ENCODE measurements at places on chromosomes 1 and 21.

- no peak for DNase-seq
Measured at GRCh38 chr1:231931146-231931545, 304.6 kb downstream of the DISC1 start.

GRCh38 chr1:245986404-245987218 is 520.5 kb downstream of the SMYD3 start:
- DNase-seq = no peak

- no peak for DNase-seq
Measured at GRCh38 chr1:47849005-47849521, 148.1 kb downstream of the TRABD2B start.

DNA sequence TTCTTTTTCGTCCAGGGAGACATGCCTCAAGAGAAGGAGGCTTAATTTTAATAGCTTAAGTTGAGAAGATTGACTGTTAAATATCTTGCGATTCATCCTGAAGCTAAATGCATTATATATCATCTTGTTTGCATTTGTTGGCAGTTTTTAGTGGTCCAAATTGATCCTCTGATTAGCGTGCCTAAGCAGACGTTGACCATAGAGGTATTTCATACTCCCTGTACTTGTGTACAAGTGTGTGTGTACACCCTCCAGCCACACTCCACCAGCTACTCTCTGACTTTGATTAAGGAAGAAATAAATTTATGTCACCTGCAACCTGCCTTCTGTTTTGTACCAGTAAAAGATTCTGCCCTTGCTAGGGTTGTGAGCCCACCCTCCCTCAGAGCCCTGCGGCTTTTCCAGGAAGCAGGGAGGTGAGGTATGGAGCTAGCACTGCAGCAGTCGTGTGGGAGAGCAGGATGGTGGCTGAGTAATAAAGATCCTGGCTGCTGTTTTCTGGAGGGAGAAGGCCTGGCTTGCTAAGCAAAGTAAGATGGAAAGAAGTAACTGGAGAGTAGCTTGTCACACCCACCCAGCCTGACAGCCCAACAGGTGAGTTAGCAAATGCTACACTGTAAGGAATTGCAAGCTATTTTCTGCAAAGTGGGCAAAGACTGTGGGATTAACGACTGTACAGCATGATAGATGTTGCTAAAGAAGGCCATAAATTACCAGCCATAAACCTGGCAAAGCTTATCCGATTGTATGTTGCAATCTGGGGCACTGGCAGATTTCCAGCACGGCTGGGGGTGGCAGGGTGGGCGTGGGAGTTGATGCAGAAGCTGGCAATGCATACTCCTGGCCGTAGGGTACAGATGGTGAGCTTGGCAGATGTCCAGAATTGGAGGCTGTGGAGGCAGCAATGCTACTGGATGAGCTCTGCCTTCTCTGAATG is 170.2 kb downstream of the TNR start:
- DNase-seq = no peak

GRCh38 chr1:4894566-4894965 is 240.2 kb downstream of the AJAP1 start:
- no peak for DNase-seq

- DNase-seq = peak; percentile 17
Measured at GRCh38 chr1:165114022-165114888, 242.3 kb downstream of the LMX1A start.

DNA sequence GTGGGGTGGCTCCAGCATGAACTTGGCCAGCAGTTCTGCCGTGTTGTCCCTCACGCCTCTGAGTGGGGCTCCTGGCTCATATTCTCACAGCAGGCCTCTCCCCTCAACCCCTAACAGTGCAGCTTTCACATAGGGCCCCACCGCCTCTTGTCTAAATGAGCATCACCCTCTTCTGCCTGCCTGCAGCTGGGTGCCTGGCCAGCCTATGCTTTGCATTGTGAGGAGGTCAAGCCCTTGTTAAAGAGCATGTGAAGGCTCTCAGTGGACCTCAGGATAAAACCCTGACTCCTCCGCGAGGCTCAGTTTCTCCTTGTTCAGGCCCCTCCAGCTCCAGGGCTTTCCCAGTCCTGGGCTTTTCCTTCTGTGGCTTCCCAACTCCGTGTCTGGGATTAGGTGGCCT is 34.8 kb downstream of the CRYAA start:
- DNase-seq = no peak

DNA sequence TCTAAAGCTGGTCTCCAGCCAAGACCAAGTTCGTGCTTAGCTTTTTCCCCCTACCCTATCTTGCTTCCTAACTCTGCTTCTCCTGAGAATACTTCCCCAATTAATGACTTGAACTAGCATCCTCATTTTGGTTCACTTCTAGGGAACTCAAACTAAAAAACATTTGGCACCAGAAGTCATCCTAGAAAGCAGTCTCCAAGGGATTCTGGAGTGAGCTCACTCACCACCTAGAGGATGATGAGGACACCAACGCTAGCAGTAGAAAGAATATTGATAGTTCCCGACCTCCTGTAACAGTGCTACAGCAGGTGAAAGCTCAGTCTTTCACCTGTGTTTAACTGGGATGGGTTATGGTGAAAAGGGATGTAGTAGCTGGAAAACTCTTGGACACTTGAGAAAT is 4.7 kb upstream of the PSMB2 start:
- DNase-seq = no peak

- no peak for DNase-seq
Measured at GRCh38 chr1:213936571-213936970, 51.2 kb upstream of the PROX1 start.

DNA sequence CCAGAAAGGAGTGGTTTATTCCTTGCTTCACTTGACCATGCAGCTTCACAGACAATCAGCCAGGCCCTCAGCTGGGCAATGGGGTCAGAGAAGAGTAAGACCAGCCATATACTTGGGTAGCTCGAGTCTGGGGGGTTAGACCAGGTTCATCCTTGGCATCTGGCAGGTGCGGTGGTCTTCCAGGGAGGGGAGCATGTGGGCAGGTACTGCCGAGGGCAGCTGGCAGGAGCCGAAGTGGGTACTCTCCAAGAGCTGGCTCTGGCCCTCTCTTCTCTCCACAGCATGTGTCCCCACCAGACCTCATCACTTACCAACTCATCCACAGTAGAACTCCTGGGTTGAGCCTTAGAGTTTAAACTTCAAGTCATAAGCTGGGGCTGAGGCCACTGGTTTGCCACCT is 156.8 kb downstream of the FOXD2 start:
- no peak for DNase-seq

GRCh38 chr1:243726806-243727502 is 123.1 kb downstream of the AKT3 start:
- DNase-seq = no peak

GRCh38 chr1:53120659-53121058 is 21.8 kb downstream of the SLC1A7 start:
- no peak for DNase-seq

DNA sequence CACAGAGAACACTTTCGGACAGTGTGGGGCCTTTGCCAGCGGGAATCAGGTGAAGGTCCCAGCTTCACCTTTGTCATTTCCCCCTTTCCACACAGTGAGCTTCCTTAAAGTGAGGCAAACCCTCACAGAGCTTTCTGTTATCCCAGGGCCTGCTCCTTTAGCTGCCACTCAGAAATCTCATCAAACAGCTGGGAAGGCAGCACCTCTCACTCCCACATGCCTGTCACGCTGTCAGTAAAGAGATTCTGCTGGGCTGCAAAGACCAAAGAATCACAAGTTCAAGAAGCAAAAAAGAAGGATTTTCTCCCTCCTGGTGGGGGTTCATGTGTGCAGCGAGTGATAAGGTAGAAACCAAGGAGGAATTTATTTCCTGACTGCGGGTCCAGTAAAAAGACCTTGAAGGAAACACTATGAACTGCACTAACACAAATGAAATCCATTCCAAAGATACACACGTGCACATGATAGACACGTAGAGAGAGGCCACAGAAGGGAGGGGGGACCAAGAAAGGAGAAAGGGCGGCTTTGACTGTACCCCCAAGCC is 44.0 kb downstream of the HTR6 start:
- no peak for DNase-seq

DNA sequence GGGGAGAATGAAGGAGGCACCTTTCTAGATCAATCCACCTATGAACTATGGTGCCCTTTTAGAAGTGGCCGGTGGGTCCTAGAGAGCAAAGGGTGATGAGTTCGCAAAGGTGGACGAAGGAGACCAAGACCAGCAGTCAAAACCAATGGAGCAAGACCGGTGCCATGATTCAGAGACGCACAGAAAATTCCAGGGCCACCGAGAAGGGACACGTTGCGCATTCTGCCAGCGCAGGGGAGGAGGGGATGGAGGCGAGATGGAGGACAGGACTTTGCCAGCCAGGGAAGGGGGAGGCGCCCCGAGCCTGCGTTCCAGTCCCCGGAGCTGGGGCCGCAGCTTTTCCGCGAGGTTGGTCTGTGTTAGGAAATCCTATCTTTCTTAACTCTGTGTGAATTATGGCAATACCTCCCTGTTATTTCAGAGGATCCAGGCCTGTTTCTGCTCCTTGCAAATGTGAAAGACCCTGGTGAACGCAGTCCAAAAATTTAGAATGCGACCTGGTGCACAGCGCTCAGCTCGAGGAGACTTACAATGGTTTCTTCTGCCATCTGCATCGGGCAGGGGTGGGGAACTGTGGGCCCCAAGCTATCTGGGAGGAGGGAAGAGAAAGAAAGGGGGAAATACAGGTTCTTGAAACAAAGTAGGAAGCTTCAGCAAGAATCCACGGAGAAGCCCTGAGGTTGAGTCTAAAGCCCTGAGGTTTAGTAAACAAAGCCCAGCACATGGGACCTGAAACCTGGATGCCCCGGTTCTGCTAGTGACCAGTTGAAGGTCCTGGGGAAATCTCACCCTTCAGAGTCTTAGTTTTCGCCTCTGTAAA is 129.4 kb downstream of the MRPS6 start:
- DNase-seq = no peak

DNA sequence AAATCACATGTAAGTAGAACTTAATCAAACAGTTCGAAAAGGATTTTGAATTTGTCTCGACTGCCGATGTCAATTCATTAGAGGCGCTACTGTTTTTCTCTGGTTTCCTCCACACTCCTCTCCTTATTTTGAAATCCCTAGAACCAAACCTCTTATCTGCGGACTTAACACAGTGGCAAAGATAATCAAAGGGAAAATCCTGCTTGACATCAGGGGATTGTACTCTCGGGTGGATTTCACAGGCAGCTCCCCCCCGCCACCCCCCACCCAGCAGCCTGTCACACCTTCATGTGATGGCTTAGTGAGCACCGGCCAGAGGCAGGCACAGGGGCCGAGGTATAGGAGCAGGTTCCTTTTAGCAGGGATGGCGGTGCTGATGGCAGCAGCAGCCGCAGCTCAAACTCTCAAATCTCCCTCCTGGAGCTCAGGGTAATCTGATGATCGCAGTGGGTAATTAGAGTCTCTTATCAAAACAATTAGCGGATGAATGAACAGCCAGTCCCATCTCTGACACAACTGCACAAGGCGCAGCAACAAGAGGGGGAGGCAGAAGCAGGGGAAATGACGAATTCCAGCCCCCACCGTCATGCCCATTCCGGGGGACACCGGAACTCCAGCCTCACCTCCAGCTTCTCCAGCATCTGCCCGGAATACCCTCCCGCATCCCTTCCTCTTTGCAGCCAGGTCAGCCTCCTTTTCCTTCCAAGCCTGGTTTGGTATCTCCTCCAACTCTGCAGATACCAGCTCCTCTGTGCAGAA is 80.3 kb downstream of the SSBP3 start:
- no peak for DNase-seq

GRCh38 chr1:14949270-14949835 is 204.2 kb upstream of the TMEM51 start:
- DNase-seq = no peak

DNA sequence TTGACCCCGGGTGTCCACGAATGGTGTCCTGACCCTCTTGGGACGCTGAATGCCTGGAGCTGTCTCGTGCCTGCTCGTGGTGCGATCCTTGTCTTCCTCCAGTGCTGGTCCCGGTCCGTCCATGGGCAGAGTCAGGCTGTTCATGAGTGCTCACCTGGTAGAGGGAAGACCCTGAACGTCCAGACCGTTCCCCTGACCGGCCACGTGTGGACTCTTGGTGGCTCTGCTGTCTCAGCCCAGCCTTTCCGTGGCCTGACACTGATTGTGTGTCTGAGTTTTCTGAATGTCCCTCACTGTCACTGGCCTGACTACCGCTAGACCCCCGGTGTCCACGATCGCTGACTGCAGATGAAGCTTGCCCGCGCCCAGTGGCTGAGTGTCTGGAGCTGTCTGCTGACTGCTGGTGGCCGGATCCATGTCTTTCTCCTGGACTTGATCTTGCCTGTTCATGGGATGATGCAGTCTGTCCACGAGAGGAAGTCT is 11.7 kb downstream of the FLG start:
- DNase-seq = no peak

DNA sequence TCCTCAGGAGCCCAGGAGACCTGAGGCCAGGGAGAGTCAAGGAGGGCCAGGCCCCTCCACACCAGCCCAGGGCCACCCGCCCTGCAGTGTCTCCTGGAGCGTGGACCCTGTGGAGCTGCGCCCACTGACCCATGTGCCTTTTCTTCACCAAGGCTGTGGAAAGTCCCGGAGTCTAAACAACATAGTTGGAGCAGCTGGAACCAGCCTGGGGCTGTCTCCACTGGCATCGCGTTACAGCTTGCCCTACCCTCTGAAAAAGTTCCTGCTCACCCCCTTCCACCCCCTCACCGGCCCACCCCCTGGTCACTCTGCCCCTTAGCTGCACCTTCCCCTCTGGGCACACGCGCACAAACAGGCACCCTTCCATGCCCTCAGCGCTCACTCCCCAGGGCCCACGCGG is 18.3 kb downstream of the KCNC4 start:
- DNase-seq = no peak

DNA sequence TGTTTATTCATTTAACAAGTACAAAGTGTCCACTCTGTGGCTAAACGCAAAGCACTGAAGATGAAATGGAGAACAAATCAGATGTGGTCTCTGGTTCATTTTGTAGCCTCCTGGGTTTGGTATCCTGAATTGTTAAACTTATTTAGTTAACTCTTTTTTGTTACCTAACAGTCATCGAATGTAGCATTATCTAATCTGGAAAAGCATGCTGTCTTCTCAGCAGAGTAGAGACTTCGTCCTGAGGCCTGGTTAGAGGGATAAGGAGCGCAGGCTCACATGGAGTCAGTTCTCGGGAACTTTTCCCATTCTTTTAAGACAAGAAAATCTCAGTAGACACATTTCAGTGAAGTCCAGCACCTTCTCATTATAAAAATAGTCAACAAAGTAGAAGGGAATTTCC is 33.1 kb upstream of the SH3D21 start:
- DNase-seq = no peak

GRCh38 chr1:15004396-15004795 is 149.2 kb upstream of the TMEM51 start:
- DNase-seq = no peak

DNA sequence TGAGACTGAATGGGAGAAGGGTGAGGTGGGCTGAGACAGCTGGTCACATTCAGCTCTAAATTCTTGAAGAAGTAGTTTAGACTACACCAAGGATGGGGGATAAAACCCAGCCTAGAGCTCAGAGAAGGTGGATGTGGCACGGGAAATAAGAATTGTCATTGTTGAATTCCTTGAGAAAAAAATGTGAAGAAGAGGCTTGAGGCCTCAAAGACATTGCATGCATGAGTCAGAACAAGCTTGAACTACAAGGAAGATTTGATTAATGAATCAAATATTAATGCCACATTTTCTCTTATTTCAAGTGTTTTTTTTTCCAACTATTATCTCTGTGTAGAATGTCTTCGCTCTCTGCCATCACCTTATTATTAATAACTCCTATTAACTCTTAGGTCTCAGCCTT is 58.9 kb downstream of the MAP3K7CL start:
- DNase-seq = no peak
